ENCODE measurements at places on chromosomes 6 and 20.

DNA sequence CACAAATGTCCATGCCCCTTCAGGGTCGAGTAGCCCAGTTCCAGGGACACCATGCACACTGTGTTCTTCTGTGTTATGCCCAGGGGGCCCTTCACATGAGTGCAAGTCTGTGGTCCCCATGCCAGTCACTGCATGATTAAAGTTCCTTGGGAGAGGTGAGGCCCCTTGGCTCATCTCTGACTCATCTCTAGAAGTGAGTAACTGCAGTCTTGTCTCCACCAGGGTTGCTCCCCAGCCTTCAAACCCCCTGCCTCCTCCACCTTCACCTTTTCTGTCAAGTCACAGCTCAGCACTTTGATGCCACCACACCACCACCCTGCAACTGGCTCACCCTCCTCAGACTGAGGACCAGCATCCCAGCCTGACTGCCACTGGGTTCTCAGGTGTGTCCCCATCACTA lies 161.7 kb downstream of the UNC5CL start:
- no peak for DNase-seq

- peak; percentile 36 for DNase-seq
These were observed 149.4 kb upstream of the OGFRL1 start for GRCh38 chr6:71139249-71139648.

GRCh38 chr6:28408076-28408802 lies 8.7 kb upstream of the ZSCAN12 start:
- DNase-seq = peak; percentile 75

- DNase-seq = no peak
These were observed 31.4 kb upstream of the SEC63 start for GRCh38 chr6:107989166-107990094.

DNA sequence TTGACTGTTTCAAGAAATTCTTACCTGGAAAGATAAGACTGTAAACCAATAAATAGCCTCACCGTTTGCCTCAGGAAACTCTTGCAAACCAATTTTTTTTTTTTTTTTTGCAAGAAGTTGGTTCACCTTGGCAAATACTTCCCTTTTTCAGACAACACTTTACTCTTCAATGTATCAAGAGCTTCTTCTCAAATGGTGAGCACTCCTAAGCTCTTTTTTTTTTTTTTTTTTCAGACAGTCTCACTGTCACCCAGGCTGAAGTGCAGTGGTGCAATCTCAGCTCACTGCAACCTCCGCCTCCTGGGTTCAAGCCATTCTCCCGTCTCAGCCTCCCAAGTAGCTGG lies 22.7 kb upstream of the SNTA1 start:
- DNase-seq = no peak

DNA sequence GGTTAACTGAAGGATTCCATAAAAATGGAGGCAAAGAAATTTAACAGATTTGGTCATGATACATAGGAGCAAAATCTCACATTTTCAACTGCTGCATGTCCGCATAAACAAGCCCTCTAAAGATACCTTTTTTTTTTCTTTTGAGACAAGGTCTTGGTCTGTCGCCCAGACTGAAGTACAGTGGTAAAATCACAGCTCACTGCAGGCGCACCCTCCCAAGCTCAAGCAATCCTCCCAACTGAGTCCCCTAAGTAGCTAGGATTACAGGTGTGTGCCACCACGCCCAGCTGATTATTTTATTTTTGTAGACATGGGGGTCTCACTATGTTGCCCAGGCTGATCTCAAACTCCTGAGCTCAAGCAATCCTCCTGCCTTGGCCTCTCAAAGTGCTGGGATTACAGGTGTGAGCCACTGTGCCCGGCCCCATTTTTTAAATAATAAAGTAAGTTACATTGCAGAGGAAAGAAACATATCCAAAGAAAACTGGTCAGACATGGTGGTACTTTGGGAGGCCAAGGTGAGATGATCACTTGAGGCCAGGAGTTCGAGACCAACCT lies 13.7 kb downstream of the MDN1 start:
- no peak for DNase-seq

DNA sequence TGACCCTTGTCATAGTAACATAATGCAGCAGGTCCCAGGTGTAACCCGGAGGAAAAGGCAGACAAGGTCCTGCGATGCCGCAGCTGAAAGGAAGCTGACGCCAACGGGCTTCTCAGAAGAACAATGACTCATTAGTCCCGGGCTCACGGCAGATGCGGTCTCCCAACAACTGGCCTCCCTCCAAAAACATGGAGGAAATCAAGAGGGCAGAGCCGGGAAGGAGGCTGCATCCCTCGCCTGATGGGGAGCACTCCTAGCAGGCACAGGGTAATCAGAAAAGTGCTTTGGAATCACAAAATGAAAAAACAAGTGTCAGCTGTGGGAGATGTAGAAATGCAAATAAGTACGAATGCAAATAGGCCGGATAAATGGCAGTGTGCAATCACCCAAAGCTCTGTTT lies 165.2 kb upstream of the AGPAT4 start:
- peak; percentile 82 for DNase-seq

- DNase-seq = no peak
These were observed 167.9 kb upstream of the KCNG1 start for GRCh38 chr20:51190783-51191180.

DNA sequence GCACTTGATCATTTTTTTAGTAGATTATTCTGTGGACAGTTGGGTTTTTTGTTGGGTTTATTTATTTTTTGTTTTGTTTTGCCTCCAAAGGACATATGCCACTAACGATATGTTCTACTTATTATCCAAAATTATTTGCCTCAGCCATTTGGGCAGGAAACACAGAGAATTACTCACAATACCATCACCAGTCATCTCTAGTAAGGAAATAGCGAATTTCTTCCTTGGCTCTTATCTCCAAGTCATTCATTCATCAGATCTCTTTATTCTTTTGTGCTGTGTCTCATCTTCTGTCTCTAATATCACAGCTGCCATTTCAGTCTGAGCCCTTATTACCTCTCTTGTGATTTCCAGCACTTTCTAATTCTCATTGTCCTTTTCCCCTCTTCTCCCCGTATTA lies 130.4 kb upstream of the SMLR1 start:
- peak; percentile 14 for DNase-seq

- no peak for DNase-seq
These were observed 127.7 kb downstream of the BFSP1 start for GRCh38 chr20:17403461-17403860.

DNA sequence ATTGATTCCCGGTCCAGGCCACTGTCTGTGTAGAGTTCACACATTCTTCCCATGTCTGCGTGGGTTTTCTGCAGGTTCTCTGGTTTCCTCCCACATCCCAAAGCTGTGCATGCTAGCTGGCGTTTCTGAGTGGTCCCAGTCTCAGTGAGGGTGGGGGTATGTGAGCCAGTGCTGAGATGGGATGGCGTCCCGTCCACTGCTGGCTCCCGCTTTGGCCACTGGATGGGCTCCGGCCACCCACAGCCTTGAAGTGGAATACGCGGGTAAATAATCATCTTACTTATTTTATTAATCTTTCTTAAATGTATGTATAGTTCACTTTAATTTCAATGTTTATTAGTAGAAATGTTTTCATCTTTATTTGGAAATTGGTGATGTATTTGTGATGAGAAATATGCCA lies 343.5 kb upstream of the MANEA start:
- DNase-seq = no peak

GRCh38 chr6:115680621-115681020 lies 380.1 kb downstream of the FRK start:
- no peak for DNase-seq

DNA sequence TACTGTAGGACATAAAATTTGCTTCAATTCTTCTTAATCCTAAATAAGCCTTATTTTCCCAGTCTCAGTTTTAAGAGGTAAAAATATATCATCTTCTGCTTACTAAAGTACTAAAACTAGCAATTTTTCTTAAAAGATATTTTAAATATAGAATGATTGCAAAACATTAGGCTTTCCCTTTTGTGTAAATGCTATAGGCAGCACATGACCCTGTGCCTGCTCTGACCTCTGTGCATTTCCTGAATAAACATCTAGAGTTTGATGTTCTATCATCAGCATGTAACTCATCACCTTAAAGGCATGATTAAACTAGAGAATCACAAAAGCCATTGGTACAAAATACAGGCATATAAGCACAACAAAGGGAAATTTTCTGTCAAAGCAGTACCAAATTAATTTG lies 422.7 kb downstream of the TFAP2B start:
- no peak for DNase-seq

DNA sequence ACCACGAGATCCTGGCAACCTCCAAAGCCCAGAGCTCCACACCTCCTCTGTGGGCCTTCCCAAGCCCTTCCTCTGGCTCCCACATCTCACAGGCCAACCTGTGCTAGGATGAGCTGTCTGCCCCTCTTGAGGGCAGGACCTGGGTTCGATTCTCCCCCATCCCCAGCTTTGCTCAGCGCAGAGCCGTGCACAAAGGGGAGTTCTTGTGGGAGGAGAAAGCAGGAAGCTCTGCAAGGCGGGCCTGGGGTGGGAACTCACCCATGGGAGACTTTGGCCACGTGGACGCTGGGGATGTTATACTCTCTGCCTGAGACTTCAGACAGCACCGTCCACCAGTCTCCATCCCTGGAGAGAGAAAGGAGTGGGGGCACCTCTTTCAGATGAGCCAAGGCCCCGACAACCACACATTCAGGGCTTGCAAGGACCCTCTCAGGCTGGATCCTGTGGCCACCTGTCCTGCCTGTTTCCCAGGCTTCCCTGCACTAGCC lies 12.7 kb downstream of the SLA2 start:
- no peak for DNase-seq

DNA sequence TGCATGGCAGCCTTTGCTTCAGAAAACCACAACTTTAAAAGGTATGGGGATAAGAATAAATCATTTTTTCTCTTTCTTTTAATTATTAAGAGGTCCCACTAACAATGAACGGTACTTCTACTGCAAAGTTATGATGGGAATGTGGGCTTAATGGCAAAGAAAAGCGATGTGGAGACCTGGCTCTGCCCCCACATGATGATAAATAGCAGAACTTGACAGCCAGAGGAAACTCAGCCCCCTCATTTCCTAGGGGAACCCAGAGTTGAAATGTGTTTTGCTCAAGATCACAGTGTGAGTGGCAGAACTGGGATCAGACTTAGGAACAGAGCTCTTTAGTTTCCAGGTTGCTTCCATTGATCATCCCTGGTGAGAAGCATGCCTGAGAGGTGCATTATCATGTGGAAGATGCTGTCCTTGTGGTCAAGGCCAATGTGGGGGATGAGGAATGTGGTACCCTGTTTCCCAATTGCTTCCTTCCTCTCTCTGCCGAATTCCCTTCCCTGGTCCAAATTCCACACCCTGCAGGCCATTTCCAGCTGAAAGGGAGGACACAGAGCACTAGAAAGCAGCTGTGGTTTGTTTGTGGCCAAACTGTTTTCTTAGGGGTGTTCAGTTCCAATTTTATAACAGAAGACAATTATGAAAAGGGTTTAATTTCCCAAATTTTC lies 66.0 kb downstream of the BACH2 start:
- DNase-seq = peak; percentile 23

- no peak for DNase-seq
These were observed 40.2 kb downstream of the FOXP4 start for GRCh38 chr6:41586252-41587007.

- no peak for DNase-seq
These were observed 11.4 kb downstream of the SENP6 start for GRCh38 chr6:75613056-75613501.

DNA sequence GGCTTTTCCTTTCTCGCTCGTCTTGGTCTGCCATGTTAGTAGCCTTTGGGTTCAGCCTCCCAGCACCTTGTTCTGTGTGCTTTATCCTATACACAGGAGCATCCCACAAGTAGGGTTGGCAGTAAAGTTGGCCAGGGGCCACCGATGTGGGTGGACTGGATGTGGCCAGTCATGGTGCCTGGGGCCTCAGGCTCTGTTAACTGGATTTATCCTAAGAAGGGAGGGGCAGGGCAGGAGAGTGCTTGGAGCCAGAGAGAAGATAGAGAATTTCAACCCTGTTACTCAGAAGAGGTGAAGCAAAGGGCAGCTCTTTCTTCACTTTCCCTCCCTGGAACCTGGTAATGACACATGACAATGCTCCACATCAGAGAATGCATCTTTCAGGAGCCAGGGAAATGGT lies 14.1 kb upstream of the SIRPB2 start:
- peak; percentile 24 for DNase-seq

DNA sequence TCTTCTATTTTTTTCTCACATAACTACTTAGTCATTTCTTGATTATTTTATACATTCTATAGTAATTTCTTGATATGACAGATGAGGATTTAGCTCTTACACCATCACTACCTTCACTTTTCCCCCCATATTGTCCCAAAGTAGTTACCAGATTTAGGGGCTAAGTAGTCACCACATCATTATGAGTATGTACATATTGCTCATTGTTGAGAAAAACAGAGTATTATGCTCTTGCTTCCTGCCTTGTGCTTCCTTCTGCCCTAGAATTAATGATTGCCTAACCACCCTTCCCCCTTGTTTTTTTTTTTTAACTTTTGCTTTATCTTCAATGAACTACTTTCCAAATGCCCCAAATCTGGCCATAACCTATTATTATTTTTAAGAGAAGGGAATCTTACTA lies 6.8 kb upstream of the HLA-B start:
- no peak for DNase-seq

- DNase-seq = peak; percentile 92
These were observed 104.0 kb downstream of the COL12A1 start for GRCh38 chr6:75101896-75102295.

DNA sequence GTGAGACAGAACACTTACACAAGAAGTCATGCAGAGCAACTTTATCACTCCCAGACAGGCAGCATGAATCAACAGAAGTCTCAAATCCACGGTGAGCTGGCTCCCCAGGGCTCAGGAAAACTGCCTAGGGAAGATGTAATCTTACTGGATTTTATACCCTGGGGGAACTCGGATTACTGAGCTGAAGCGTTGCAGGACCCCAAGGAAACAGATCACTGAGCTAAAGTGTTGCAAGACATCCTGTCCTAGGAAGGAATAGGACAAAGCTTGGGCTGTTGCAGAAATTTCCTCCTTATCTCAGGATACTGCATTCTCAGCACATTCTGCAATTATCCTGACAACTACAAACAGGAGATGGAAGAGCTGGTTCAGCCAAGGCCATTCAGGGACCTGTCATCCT lies 224.8 kb downstream of the TFAP2A start:
- no peak for DNase-seq

GRCh38 chr6:22126910-22127309 lies 169.9 kb downstream of the PRL start:
- no peak for DNase-seq

DNA sequence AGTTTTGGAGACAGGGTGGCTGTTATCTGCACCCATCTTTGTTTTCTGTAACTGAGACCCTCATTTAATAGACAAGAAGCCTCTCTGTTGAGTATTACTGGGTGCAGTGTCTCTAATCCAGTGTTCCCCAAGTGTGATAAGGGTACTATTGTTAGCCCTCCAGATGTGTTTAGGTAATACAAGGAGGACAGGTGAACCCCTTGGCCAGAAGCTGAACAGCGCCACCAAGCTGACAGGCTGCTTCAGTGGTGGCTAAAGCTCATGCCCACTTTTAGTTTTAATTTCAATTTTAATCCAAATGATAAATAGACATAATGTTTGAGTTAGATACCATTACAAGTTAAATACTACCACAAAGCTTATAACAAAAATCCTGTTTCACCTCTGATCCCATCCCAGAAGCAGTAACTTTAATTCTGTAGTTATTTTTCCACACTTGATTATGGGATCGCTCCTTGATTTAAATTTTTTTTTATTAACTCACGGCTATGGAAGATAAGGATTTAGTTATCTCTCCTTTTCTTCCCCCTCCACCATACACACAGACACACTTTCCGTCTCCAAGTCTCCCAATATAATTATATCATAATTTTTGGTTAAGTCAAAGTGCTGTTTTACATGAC lies 8.4 kb upstream of the STK35 start:
- DNase-seq = peak; percentile 8
